ENCODE measurements at places on chromosomes 5 and 9.

DNA sequence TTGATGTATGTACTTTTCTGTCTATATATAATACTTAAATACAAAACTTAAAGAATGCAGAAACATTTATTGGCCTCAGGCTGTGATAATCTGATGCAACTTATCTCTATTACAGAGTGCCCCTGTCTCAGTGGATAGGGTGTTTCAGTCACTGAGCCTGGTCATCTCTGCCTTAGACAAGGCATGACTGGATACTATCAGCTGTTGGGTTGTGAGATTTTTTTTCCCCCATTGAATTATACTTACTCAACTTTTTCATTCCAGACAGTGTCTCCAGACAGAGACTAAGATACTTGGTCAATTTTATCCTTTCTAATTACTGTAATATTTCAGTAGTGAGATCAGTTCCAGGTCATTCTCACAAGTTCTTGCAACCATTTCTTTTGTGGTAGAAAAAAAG lies 26.7 kb downstream of the XRCC4 start:
- no peak for DNase-seq

GRCh38 chr5:14449052-14449661 lies 132.4 kb upstream of the OTULINL start:
- no peak for DNase-seq

- no peak for DNase-seq
Observed at GRCh38 chr5:53323511-53323910, 156.9 kb upstream of the FST start.

DNA sequence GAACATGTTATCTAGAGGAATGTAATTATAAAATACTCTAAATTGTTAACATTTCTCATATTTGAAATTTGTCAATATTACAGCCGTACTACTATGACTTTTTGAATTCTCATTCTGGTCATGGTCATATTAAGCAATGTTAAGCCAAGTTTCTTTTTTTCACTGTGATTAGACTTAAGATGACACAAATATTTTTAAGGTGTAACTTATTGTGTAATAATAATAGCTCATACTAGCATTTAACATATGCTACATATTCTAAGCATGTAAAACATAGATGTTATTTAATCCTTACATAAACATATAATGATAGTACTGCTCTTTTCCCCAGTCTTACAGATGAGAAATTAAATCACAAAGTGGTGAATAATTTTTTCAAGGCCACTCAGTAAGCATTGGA lies 35.9 kb upstream of the LRRC70 start:
- DNase-seq: no peak

GRCh38 chr9:137302449-137303150 lies 529 bp upstream of the NRARP start:
- no peak for DNase-seq

GRCh38 chr5:164799391-164799790 lies 1294.0 kb downstream of the MAT2B start:
- DNase-seq: no peak

DNA sequence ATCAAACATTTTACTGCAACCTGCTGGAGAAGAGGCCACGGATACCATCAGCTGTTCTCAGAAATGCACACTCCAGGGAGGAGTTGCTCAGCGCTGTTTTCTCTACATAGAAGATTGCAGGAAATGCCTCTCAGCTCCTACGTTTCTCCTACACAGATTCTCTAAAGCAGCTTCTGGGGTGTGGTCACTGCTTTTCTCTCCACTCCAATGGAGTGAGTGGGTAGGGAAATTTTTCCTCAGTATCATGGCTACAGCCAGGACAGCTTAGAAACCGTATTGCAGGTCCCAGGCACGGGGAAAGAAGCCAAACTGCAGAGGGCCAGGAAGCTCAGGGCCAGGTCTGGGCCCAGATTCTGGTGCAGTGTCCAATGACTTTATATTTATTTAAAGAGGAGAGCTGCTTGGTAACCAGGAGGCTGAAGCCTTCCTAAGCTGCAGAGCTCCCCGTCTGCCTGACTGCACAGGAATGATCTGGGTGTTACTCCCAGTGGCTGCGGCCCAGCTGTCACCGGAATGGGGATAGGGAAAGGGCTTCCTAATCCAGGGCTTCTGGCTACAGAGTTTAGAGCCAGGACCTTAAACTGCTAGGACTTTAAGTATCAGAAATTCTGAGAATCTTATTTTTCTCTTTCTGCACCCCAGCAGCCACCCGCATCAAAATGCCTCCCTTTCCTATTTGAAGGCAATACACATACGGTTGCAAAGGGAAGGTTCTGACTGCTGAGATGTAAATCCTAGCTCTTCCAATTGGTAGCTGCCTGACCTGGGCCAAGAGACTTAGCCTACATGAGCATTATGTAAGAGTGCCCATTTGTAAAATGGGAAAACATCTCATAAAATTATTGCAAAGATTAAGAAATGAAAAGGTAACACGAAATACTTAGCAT lies 1.4 kb upstream of the SPTAN1 start:
- no peak for DNase-seq

DNA sequence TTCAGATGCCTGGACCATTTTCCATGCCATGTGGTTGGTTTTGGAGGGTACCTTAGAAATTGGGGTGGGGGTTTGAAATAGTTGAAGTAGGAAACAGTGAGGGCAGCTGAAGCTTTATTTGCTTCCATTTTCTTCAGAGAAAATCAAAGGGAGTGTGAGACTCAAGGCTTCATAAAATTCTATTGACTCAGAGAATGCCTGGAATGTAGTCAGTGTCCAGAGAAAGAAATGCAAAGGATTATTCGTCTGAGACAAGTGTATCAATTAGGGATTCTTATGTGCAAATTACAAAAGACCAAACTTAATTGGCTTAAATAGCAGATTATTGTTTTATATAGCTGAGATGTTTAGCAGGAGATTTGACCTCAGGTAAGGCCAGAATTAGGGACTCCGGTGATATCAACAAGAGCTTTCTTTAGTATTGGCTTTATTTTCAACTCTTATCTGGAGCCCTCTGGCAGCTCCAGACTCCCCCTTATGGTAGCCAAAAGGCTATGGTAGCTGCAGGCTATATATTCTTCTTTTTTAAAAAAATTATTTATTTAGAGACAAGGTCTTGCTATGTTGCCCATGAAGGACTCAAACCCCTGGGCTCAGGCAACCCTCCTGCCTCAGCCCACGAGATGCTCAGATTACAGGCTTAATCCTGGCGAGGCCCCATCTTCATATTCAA lies 38.9 kb downstream of the PTTG1 start:
- DNase-seq: no peak
